ENCODE measurements at places on chromosomes 6 and 20.

- peak; percentile 41 for DNase-seq
Measured at GRCh38 chr6:43434001-43434840, 6.9 kb downstream of the ABCC10 start.

DNA sequence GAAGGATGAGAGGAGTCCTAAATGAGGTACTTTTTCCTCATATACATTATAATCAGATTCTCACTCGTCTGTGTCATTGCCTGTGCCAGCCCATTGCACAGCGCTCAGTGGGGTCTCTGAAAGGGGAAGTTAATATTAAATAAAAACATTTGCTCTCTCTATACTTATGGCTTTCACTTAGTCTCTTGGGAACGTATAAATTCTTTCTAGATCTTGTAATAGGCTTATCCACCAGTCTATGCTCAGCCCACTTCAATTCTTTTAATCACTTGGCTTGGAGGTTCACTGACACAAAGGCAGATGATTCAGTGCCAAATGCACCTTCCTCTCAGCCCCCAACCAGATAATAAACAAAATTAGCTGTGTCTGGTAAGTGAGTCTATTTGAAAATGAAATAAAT is 164.3 kb upstream of the OGFRL1 start:
- DNase-seq = no peak

DNA sequence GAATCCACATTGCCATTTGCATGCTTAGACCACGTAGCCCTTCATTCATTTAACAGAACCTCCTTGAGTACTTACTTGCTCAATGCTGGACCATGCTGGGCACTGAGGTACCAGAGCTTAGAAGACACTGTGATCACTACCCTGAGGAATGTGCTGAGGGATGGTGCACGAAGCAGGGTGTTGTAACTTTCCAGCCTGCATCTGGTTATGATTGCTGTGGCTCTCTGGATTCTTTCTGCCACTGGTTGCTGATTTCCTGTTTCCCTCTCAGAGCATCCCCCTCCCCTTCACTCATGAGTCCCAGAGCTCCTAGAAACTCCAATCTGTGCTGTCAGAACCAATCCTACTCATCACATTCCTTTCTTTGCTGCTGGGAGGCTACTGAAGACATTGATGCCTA is 537.4 kb downstream of the PTPRT start:
- no peak for DNase-seq

DNA sequence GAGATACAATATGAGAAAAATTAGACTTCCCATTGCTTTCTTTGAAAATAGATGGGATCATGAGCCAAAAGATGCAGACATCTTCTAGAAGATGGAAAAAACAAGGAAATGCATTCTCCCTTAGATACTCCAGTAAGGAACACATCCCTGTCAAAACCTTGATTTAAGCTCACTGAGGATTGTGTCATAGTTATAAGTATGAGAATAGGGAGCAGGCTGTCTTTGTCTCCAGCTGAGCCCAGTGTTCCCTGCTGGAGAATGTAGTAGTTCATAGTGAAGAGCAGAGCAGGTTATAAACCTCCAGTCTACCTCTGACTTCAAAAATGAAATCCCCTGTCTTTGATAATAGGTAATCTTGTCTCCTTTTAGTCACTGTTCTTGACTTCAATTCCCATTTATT is 589.9 kb downstream of the PHF3 start:
- DNase-seq = no peak

- no peak for DNase-seq
Measured at GRCh38 chr20:57791966-57792365, 82.2 kb upstream of the PMEPA1 start.

DNA sequence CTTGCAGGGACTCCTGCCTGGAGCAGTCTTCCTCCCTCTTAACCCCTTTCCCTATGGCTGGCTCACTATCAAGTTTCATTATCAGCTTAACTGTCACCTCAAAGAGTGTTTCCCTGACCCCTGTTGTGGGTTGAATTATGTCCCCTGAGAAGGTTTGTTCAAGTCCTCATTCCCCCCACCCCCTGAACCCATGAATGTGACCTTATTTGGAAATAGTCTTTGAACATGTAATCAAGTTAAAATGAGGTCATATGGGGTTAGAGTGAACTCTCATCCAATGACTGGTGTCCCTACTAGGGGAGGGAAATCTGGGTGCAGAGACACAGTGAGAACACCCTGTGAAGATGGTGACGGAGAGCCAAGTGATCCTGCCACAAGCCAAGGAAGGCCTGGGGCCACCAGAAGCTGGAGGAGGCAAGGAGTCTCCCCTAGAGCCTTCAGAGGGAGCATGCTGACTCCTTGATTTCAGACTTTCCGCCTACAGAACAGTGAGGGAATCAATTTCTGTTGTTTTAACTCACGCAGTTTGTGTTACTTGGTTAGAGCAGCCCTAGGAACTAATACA is 165.2 kb upstream of the TOP1 start:
- DNase-seq = no peak

DNA sequence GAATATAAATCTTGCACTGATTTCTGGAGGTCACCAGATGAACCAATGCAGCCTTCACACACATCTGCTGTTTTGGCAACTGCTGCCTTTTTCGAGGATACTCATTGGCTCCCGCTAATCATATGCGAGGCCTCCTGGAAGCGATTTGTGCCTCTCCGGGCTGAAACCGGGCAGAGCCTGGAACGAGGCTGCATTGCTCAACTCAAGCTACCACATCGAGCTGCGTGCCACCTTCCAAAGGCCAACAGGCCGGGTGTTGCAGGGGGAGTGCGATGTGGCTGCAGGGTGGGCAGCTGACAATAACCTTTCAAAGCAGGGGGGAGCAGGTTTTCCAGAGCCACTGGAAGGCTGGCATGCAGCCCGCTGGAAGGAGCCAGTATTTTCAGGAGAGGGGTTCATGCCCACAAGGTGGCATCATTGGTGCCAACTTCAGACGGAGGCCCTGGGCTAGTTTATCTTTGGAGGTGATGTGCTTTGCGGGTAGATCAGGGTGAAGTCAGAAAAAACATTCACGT is 122.6 kb upstream of the IFNGR1 start:
- DNase-seq = peak; percentile 25

GRCh38 chr6:77430504-77430903 is 32.8 kb downstream of the HTR1B start:
- no peak for DNase-seq

- no peak for DNase-seq
Measured at GRCh38 chr6:105459049-105459448, 56.2 kb upstream of the PREP start.

GRCh38 chr6:129709196-129709768 is 695 bp downstream of the ARHGAP18 start:
- no peak for DNase-seq

- DNase-seq = no peak
Measured at GRCh38 chr6:94177429-94177828, 758.1 kb upstream of the EPHA7 start.

DNA sequence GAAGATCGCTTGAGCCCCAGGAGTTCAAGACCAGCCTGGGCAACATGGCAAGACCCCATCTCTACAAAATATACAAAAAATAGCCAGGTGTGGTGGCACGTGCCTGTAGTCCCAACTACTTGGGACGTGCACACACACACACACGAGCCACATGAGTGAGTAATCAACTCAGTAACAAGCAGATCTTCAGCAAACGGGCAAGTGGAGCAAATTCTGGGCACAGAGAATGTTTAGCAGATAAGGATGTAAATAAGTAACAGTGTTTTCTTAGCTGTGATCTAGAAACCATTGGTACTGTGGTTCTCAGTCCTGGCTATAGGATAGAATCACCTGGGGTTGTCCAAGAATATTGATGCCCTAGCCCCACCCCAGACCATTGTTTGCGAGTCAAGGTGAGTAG is 6.1 kb downstream of the PAQR8 start:
- no peak for DNase-seq

DNA sequence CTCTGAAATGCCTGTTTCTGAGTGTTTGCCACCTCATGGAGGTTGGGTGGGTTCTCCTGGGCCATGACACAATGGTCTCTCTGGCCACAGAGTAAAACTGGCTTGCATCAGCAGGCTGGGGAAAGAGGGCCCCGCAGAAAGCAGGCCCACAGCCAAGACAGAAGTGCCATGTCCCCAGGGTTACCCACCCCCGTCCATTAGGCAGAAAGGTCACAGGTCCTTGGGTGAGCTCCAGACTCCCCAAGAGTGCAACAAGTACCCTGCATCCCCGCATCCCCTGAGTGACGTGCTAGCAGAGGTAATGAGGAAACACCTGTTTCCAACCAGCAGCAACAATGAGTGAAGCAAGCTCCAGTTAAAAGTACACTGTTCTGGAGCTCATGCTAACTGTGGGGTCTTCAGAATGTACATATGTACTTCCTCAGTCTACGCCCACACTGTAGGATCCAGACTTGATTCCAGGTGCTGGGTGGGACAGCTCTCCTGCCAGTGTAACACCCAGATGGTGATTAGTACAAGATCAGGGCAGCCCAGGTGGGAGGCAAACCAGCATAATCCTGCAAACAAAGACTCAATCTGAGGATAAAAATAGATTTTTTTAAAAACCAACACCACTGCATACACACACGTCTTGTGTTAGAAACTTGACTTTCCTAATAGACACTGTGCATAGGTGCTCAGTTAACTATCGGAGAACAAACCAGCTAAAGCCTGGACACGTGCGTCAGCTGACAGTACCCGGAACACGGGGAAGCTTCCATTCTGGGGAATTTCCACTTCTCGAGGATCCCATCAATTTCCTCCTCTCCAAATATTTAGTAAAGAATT is 31.5 kb downstream of the RRBP1 start:
- DNase-seq = no peak

- DNase-seq = no peak
Measured at GRCh38 chr6:10545482-10545881, 24.3 kb downstream of the GCNT2 start.

DNA sequence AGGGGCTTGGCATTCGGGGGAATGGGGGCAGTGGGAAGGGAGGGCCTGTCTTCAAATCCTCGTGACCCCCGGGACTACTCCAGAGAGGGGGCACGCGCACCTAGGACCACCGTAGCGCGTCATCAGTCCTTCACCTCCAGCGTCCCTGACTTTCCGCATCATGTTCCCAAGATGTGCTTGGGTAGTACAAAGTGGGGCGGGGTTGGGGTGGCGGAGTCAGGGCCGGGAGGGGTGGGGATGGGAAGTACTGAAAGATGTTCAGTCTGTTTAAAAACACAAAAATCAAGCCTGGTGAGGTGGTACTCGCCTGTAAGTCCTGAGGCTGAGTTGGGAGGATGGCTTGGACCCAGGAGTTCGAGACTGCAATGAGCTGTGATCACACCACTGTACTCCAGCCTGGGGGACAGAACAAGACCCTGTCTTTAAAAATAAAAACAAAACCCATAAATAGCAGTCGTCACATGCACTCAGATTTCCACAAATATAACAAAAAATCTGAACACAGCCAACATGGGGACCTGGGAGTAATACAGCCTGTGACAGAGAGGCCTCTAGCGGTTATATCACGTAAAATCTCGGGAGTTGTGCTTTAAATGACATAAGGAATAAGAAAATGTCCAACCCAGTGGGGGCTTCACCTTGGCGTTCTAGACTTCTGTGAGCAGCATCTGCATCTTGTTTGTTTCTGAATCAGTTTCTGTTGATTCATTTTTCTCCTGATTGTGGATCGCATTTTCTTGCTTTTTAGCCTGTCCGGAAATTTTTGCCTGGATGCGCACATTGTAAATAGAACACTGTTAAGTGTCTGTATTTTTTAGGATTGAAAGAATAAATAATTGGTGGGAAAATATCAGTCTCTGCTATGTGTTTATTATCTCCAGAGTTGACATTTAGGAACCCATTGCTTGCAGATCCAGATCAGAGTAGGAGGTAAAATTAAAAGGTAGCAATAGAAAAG is 698 bp upstream of the LRP11 start:
- DNase-seq = no peak

- DNase-seq = no peak
Measured at GRCh38 chr6:22448291-22448711, 121.1 kb upstream of the HDGFL1 start.

DNA sequence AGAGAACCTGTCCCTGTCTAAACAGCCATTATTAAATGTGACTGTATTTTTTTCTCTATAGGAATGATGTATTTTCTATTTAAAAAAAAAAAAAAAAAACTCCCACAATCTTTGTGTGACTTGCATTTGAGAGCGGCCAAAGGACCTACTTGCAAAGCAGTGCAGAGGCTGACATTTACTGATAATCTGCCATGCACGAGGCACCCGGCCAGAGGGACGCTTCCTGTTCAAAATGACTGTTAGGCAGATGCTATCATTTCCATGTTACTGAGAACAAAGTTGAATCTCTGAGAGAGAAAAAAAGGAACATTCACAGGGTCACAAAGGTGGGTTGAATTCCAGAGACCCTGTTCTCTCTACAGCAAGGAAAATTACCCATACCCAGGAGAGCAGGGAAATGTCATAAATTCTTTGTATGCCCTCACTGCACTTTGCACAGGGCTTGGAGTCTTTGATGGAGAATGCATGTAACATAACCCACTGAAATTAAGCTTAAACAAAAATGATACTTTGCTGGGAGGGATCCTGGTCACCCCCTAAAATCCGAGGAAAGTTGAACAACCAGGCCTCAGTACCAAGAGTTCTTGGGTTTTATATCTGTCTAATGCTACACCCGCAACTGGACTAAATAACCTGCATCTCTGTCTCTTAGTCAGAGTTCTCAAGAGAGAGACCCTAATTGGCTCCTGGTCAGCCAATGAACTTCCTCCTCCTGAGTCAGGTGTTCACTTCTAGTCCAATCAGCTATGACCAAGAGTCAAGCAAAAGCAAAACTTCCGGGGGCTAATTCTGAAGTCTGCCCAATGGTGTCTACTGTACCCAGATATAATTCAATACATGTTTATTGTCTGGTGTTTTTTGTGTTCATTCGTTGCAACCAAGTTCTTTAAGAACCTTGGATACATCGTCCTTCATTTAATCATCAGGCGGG is 61.2 kb downstream of the GCLC start:
- peak; percentile 70 for DNase-seq

DNA sequence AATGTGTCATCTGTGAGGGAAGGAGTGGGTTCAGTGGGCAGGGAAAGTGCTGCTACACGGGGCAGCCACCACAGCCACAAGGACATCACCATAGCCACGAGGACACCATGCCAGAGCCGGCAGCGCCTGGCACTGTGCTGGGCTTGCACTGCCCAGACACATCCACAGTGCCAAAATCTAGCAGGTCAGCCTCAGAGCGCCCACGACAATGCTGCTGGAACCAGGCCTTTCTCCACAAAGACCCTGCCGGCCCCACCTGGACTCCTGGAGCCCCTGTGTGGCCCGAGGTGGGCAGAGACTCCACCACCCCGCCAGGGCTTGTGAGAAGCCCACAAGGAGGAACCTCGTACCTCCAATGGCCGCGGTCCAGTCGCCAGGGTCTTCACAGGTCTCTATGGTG is 18.6 kb upstream of the HELZ2 start:
- DNase-seq = no peak
